Right cardiac atrium (tissue), 5 donors: ENCODE measurements at places on chromosomes 3 and 15.

GRCh38 chr15:38208206-38208605 is 44.4 kb upstream of the SPRED1 start:
- no peak for DNase-seq

GRCh38 chr3:157086060-157086750 is 73.7 kb downstream of the CCNL1 start:
- peak; percentile 76 for DNase-seq

- DNase-seq, result no peak
Observed at GRCh38 chr3:143928056-143928455, 43.6 kb upstream of the DIPK2A start.

DNA sequence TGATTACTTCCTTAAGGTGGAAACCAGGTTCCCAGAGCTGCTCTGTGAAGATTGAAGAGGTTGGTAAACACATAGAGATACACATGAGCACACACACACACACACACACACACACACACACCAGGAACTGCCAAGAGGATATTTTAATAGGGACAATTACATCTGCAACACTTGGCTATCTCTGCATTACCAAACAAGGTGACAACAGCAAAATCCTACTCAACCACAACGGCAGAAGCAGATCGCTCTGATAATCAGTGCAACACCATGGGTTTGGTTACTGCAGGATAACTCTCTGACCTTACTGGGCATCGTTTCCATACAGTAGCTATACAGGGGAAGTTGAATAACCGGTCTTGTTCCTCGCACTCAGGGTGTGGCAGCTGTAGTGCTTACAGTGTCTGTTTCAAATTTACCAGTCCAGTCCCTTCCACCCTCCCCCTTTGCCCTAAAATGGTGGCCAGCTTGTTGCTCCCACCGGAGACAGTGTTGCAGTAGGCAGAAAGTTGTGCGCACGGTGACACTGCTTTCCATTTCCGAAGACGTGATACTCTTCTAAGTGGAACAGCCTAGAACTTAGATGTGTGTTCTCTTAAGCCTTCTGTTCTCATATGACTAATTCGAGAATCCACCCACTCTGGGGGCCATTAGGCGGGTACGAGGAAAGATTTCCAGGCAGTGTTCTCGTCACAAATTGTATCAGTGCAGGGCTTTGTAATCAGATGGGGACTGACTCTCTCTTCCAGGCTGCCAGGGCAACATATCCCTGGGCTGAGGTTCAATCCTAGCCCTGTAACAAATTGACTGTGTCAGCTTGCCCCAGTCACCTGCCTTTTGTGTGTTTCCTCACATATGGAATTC is 176.2 kb downstream of the P3H2 start:
- DNase-seq, result no peak

- no peak for DNase-seq
Observed at GRCh38 chr3:155019575-155019974, 60.5 kb upstream of the MME start.

DNA sequence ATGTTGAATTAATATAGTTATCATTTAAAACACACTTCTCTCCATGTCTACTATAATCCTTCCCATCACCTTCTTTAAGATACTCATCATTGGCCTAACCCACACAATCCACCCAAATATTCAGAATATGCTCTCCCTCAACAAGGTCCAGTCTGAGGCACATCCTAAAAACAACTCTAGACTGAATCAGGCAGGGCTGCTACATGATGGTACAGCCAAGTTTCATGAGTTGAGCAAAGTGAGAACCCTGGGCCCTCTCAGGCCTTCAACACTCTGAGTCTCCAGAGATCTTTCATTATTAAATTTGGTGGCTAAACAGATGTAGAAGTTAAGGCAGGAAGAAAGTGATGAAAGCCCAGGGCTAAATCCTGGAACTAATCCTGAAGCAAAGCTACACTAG is 16.2 kb downstream of the ZNF148 start:
- DNase-seq, result no peak

GRCh38 chr15:100766243-100767000 is 113.2 kb upstream of the ALDH1A3 start:
- no peak for DNase-seq

- peak; percentile 98 for DNase-seq
Observed at GRCh38 chr15:44536962-44537734, at the start of gene EIF3J. EIF3J (plus strand) TSS chr15:44537147; CDS start chr15:44537195, 48 bp downstream.

GRCh38 chr3:138241061-138241460 is 54.0 kb downstream of the ARMC8 start:
- no peak for DNase-seq

- DNase-seq, result no peak
Observed at GRCh38 chr3:61015859-61016258, 235.4 kb downstream of the FHIT start.

- no peak for DNase-seq
Observed at GRCh38 chr3:107825556-107825955, 265.3 kb downstream of the CD47 start.

DNA sequence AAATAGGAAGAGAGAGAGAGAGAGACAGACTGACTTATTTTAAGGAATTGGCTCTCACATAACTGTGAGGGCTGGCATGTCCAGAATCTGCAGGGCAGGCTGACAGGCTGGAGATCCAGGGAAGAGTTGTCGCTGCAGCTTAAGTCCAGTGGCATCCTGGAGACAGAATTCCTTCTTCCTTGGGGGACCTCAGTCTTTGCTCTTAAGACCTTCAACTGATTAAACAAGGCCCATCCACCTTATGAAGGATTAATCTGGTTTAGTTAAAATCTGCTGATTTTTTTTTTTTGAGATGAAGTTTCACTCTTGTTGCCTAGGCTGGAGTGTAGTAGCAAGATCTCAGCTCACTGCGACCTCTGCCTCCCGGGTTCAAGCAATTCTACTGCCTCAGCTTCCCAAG is 128.0 kb upstream of the ALDH1A3 start:
- DNase-seq, result no peak

DNA sequence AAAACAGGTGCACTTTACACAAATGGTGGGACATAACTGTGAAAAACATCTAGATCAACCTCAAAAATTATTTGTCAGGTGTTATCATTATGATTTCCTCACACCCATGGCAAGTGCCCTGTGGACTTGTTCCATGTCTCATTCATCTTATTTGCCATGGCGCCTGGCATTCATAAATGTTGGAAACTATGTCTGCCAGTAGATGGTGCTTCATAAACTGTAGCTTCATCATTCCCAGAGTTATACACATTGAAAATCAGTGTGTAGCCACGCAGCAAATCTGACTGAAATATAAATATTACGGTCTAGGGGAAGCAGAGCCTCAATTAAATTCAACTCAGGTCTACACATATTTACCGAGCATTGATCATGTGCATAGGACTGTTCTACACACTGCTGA is 90.7 kb downstream of the IMPG2 start:
- DNase-seq, result no peak

- DNase-seq, result no peak
Observed at GRCh38 chr3:189637750-189638149, 6.6 kb downstream of the TP63 start.

DNA sequence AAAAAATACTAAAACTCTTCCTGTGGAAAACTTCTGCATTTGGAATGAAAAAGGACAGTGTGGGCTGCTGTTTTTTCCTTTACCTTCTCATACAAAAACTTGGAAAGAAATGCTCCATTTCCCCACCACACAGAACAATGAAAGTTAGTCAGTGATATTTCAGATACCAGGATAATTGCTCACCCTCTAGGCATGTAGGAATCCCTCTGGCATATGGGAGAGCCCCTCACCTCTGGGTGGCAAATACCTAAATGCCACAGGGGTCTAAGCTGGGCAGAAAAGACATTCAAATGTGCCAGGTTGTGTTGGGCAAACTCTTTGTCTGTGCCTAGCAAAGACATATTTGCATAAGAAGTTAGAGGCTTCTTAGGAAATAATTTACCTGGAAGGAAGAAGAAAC is 560.3 kb upstream of the NR2F2 start:
- DNase-seq, result no peak

DNA sequence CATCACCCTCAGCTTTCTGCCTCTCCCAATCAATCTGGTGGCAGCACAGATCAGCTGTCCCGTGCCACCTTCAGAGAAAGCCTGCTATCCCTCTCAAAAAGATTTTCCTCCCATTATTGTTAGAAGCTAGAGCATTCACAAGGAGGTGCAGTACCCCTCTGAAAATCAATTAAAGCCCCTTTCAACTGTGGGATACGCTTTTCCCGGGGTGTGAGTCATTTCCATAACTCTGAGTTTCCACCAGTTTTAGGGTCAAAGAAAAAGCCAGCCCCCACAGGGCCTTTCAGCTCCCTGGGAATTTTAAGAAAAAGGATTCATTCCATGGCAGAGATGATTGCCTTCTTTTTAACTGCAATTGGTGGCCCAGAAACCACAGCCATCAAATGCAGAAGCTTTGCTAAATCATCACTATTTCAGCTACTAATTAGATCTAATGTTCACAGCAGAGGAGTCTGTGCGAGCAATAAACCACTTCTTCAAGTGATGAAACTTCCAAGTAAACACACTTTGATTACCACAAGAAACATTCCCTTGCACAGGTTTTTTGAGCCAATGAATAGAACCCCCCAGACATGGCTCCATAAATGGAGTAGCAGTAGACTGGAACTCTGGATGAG is 270.0 kb upstream of the TPRG1 start:
- no peak for DNase-seq

DNA sequence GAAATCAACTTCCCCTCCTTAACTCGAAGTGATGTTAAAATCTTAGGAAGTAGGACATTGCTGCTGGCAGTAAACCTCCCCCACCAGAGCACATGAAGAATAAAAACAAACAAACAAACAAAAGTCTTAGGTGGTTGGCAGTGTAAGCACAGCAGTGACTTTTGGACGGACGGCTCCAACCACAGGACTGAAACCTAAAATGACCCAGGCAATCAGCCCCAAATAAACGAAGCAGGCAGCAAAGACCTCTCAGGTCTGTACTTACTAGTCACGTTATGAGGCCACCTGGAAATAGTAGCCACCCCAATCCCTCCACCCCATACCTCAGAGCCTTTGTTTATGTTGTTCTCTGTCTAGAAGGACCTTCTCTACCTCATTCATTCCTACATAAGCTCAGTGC is 33.5 kb upstream of the HES1 start:
- DNase-seq, result no peak

DNA sequence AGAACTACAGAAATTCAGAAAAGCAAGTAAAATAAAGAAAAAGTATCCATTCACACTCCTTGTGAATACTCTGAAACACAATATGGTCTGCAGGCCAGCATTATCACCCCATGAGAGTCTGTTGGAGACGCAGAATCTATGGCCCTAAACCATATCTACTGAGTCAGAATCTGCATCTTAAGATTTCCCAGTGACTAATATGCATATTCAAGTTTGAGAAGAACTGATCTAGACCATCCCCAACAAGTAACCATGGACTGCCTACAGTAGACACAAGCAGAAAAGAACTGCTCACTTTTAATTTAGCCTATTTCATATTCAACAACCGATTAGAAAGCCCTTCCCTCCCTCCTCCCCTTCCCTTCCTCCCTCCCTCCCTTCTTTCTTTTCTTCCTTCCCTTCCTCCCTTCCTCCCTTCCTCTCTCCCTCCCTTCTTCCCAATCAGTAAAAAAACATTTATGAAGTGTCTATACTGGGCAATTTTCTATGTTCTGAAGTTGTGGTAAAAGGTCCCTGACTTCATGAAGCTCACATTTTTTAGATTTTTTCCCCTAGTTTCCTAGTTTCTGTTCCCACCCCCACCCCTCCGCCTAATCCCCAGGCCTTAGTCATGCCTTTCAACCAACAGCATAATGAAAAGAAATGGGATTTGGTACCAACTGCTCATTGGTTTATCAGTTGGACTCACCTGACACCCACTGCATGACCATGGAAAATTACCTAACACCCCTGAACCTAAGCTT is 125.2 kb downstream of the CNTN3 start:
- no peak for DNase-seq

- no peak for DNase-seq
Observed at GRCh38 chr3:37171144-37171543, 3.2 kb downstream of the LRRFIP2 start.

GRCh38 chr3:99862208-99862607 is 44.5 kb downstream of the CMSS1 start:
- no peak for DNase-seq

DNA sequence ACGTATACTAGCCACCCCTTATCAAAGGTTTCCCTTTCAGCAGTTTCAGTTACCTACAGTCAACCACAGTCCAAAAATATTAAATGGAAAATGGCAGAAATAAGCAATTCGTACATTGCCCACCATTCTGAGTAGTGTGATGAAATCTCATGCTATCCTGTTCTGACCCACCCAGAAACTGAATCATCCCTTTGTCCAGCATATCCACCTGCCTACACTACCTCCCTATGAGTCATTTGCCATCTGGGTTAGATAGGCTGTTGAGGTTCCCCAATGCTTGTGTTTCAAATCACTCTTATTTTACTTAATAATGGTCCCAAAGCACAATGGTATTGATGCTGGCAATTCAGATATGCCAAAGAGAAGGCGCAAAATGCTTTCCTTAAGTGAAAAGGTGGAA is 15.3 kb upstream of the PHC3 start:
- no peak for DNase-seq

DNA sequence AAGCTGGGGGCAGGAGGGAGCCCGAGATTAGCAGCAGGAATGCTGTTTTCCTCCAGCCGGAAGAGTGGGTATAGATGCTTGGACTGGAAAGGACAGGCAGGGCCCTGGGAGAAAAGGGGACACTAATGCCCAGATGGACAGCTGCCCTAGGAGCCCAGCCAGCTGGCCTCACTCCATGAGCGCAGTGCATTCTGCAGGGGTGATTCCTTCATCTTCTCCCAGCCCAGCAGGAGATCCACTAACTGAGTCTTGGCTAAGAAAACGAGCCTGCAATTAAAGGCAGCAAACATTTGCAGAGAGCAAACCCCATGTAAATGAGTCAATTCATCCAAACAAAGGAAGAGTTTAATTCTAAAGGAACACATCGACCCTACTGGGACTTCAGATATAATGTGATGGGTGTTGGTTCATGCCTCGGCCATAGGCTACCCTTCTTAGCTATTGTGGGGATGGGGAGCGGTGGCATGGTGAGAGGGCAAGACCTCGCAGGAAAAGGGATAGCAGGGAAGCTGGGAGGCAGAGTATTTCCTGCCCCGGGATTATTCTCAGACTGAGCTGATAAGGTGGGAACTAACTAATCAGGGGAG is 13.3 kb upstream of the MINAR1 start:
- peak; percentile 52 for DNase-seq

GRCh38 chr3:161316006-161316689 is 55.2 kb downstream of the SPTSSB start:
- DNase-seq, result no peak

- no peak for DNase-seq
Observed at GRCh38 chr3:15355086-15355485, 22.7 kb upstream of the SH3BP5 start.

DNA sequence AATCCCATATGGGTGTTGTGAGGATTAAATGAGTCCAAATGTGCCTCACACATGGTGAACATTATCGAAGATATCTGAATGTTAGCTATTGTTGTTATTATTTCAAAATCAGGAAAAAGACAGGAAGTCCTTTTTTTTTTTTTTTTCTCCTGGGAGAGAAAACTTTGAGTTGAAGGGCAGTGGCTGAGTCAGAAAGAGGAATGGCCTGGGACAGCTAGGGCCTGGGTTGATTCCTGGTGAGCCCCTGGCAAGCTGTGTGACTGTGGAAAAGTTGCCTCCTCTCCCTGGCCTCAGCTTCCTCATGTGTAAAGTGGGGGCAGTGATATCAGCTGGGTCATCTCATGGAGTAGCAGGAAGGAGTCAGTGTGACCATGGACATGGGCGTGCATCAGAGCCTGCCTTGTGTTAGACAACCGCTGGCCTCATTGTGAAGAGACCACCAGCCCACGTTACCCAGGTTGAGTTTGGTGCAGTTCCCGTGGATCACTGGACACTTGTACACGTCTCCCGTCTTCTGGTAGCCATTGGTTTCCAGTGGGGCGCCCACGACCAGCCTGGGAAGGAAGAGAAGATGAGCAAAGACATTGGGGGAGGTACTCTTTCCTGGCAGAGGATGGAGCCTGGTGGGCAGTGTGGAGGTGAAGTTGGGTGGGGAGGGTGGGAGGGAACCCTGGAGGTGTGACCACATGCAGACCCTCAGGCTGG is 63.1 kb downstream of the ITGA11 start:
- DNase-seq, result peak; percentile 52
